Activated T-helper 17 cell treated with anti-CD3 and anti-CD28 coated beads, Interleukin-2, amount 50 U/mL, for 72 hours (primary cell): ENCODE measurements at places on chromosomes 3 and 15.

GRCh38 chr3:47405820-47406761 is 25.3 kb downstream of the PTPN23 start:
- no peak for ATAC-seq

DNA sequence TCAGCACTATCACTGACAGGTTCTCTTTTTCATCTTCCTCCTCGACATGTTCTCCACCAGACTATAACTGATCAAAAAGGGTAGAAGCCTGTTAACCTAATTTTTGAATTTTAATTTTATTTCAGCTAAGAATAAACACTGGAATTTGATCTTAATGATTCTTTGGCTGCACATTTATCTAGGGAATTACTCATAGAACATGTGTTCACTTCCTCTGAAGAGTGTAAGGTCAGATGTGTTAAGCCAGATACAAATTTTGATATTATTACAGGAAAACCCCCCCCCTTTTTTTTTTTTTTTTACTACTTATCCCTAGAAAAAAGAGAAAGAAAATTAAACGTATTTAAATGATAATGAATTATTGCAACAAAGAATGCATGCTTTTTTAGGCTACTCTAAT is 15.0 kb downstream of the DCBLD2 start:
- ATAC-seq, result no peak

DNA sequence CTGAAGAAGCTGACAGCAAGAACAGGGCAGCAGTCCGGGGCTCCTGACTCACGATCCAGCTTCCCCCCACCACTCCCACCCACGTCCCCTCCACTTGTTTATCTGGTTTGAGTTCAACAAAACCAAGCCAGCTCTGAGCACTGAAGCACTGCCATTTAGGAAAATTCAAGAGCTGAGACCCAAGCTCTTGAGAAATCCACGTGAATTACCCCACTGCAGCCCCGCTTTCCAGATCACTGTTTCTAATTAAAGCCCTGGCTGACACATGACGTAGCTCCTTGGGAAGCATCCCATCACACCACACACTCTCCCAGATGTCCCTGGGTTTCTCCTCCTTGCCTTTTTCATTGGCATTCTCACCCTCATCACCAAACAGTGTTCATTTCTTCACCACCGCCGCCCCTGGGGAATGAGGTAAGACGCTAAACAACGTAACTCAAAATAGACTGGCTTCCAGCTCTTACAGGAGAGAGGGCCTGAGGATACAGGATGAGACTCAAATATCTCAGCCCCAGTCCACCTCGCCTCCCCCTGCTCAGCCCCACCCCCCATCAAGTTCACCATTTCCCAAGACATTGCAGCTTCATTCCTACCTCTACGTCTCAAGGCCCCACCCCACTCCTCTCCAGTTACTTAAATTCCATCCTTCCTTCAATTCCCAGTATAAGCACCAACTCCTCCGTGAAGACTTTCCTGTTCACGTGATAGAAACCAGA is 95.4 kb downstream of the SRGAP3 start:
- no peak for ATAC-seq

DNA sequence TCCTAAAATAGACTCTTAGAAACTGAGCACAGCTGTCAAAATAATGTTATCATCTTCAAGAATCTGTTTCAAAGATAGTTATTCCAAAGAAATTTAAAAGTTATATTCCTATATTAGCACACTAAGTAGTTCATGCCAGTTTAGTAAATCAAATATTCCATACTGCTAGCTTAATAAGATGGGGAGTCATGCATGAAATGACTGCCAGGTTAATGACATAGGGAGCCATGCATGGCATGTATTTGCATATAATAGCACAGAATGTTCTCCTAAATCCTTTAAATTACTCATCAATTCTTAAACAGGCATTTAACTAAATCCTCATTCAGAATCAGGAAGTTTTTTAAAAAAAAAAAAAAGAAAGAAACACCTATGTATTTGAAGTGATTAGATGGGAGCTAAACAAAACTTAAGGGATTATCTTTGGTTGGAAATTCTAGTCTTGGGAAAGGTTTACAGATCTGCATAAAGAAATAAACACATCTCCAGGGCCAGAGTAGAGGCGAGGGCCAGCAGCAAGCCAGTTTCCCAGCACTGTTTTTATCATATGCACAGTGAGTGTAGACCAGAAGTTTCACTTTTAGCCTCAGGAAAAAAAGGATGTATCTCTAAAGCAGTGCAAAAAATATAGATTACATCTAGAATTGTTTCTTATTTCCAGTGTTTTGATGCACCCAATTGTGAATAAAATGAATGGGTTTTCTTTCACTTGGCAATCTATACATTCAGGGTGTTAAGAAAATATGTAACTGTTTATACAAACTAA is 366.4 kb upstream of the AGTR1 start:
- ATAC-seq, result no peak

GRCh38 chr15:40320931-40321371 is 2.5 kb upstream of the INAFM2 start:
- peak; percentile 49 for ATAC-seq

DNA sequence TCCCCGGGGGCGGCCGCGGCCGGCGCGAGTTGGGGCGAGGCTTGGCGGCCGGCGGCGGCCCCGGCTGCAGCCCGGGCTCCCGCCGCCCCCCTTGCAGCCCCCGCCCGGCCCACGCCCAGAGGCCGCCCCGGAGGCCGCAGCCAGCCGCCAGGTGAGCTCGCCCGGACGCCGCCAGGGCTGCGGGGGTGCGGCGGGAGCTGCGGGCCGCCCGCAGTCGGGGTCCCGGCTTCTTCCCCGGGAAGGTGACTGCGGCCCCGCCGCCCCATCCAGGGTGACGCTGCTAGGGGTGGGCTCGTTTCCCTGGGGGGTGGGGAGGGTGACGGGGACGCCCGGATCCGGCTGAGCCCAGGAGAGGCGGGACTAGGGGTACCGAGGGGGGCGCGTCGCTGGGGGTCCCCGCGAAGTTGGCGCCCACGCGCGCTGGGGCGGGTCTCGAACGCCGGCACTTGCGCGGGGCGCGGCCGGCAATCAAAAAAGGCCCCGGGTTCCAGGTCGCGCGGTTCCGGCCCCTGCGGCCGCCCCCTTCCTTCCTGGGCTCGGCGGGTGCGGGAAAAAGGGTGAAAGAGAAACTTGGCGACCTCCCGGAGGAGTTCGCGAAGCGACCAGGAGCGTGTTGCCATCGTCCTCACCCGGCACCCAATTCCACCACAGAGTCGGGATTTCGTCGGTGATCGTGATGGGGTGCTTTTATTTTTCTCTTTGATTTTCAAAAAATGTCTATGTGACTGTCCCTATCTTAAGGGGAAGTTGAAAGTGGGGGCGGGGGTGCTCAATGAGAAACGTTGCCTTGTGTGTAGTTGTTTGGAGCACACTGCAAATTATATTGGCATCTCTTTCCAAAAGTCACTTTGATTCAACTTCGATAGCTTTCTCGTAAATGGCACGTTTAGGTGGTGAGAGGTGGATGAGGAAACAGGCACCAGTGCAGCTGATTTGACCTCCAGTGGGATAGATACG is 619 bp downstream of the ATXN7 start:
- peak; percentile 44 for ATAC-seq

DNA sequence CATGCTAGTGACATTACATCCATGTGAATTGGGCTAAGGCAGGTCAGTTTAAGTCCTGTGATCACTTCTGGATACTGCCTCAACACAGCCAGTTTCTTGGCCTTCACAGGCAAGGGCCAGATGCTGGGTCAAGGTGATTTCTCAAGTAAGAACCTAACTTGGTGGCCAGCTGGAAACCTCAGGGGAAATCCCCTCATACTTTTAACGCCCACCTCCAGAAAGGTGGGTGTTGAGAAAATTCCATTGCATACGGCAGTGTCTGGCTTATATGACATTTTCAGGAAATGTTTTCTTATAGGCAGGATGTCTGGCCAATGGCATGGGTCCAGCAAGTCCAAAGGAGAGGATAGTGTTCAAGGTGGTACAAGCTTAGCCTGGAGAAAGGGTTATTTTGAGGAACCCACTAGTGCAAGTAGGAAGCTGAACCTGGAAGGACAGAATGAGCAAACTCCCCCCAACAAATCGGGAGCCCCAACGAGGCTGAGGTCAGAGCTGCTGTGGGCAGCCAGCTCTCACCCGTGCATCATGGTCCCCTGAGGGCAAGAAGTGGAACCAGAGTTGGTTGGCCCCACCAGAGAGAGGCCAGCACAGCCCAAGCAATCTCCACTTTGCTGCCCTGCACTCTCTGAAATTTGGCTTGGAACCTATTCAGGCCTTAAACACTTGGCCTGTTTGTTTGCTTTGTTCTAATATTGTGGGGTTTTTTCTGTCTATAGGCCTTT is 135.4 kb downstream of the PDE8A start:
- ATAC-seq, result peak; percentile 57

- ATAC-seq, result no peak
Measured at GRCh38 chr15:65660927-65661326, 39.2 kb downstream of the SLC24A1 start.

DNA sequence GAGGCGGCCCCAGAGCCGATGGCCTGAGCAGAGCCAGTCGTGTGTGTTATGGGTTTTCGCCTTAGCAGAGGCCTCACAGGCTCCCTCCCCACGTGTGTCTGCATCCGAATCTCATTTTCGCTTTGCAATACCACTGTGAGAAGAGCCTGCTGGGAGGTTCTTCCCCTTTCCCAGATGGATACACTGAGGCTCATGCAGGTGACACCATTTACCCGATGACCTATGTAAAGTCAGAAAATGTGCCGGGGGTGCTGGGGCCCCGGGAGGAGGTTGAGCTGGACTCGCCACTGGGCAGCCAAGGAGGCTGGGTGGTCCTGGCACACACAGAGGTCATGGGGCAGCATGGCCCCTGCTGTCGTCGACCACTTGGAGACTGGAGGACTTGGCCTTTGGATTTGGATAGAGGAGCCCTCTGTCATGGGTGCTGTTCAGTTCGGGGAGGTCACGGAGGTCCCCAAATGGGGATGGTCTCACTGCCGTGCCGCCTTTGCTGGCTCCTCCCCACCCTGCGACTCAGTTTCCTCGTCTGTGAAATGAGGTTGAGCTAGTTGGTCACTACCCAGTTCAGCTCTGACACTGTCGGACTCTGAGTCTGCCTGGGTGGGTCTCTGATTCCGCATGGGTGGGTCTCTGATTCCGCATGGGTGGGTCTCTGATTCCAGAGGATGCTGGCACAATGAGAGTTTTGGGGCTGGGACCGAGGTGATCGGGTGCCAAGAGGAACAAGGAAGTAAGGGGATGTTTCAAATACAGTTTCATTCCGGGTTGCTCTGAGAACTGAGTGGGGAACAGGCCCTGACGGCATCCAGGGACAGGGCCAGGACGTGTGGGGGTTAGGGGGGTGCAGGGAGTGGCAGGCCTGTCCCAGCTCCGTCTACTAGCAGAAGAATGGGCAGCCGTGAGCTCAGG is 23.2 kb upstream of the MUC4 start:
- ATAC-seq, result no peak

DNA sequence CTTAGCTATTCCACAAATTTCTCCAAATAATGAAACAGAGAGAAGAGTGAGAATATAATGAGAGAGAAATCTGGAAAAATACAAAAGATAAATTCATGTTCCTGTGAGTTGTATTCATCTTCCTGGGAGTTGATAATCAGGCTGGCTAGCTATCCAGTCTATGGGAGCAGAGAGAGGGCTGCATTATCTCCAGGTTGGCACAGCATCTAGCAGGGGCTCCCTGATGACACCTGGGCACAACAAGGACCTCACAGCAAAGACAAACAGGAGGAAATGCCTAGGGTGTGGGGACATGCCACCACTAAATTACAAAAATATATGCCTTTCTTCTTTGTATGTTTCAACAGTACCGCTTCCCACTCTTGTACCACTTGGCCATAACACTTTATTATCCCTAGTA is 1.9 kb downstream of the EHD4 start:
- ATAC-seq, result no peak
